Cortex of kidney (tissue), 1 donor: ENCODE measurements at places on chromosomes 12 and 14.

DNA sequence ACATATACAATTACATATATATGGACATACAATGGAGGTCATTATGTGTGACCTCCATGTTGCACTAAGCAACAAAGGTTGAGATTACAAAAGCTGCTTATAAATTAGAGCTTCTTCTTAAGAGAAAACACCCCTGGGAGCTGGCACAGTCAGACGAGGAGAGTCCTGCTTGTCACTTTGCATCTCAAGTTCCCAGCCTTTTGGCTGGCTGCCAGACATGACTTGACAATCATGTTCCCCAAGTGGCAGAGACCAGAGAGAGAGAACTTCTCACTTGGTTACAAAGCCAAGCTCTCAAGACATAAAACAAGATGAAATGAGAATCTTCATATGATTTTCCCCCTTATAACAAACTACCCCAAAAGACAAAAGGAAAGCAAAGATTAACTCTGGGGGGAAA, 8.5 kb upstream of the SYNJ2BP start:
- no peak for DNase-seq

GRCh38 chr12:108091679-108092051, 37.4 kb upstream of the WSCD2 start:
- DNase-seq: no peak

- no peak for DNase-seq
These were observed 1.9 kb upstream of the ITGB7 start for GRCh38 chr12:53208877-53209463.

GRCh38 chr12:94954948-94955592, 48.4 kb downstream of the NDUFA12 start:
- no peak for DNase-seq

DNA sequence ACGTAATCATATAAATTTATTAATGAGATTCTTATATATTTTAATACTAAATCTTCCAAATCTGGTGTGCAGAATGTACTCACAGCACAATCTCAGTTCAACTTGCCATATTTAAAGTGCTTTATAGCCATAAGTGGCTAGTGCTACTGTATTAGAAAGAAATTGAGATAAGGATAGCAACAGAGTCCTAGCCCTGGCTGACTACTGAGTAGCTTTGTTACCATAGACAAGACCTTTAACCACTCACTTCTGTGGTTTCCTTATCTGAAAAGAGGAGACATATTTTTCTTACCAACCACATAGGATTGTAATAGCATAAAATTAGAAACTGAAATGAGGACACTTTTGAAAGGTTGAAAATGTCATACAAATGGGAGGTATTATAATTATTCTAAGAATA, 2.0 kb upstream of the CHURC1 start:
- no peak for DNase-seq

DNA sequence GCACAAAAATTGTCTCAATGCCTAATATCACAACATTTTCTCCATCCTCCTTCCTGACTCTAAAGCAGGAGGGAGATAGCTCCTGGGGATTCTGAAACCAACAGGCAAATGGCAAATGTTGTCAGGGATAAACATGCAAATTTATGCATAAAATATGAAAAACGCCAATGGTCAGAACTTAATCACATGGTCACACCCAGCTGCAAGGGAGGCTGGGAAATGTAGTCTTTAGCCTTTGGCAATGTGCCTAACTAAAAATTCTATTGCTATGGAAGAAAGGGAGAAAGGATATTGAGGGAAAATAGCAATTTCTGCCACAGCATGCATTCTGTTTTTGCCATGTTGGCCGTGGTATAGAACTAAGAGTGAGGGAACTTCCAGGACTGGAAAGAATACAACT, 11.7 kb upstream of the OASL start:
- DNase-seq: no peak

- no peak for DNase-seq
These were observed 4.0 kb downstream of the BTG1 start for GRCh38 chr12:92141591-92142121.

DNA sequence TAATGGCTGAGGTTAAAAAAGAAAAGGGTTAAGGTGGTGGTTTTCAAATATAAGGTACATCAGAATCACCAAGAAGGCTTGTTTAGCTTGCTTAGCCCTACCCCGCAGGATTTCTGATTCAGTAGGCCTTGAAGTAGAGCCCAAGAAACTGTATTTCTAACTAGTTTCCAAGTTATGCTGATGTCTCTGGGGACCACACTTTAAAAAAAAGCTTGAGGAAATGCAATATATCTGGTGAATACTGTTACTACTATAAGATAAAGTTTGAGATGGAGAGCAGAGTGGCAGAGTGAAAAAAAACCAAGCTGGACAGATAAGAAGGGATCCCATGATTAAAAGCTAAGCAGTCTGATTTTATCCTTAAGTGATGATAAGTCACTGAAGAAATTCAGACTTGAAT, 18.3 kb upstream of the GXYLT1 start:
- DNase-seq: no peak

- DNase-seq: no peak
These were observed 68.7 kb downstream of the DICER1 start for GRCh38 chr14:95088665-95089064.

DNA sequence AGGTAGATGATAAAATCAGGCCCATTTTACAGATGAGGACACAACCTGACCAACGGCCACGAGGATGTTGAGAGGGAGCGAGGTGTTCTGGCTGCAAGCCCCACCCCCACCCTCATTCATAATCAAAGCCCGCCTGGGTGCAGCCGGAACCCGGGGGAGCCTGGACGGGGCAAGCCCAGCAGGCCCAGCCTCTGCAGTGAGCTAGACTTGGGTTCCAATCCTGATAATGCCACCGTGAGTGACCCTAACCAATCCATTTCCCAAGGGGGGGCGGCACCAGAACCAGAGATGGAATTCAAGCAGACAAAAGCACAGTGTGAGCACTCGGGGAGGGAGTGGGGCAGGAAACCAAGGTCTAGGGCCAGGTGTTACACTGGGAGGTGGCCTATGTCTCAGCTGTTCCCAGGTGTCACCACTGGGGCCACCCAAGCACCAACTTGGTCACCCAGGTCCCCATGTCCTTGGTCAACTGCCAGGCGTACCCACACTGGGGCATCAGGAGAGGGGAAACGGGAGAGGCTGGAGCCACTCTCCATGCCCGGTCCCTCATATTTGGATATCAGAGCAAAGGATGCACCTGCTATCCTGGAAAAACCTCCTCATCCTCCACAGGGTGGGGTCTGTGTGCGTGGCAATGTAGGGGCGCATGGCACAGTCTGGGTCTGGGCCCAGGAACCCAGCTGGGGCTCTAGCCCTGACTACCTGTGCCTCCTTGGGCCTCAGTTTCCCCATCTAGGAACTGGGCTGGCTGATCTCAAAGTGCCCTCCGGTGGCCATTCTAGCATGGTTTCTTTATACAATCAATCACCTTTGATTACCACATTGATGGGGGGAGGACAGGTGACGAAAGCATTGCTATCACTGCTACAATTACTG, 58.4 kb downstream of the FAM222A start:
- DNase-seq: no peak

- DNase-seq: no peak
These were observed 6.8 kb upstream of the NR4A1 start for GRCh38 chr12:52044292-52044983.

DNA sequence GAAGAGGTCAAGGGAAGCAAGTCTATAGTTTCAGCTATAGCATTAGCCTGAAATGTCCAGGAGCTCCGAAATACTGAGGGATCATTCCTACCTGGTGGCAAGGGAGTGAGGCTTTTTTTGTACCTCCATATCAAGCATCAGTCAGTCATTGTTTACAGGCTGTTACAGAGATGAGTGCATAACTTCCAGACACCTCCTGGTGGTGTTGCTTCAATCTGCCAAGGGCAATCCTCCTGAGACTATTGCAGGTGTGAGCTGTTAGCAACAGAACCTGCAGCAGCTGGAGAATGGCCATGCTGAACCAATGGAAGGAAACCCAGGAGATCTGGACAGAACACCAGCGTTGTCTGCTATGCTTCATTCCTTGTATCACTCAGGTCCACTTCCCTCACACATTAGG, 80.0 kb upstream of the SLC8A3 start:
- no peak for DNase-seq

GRCh38 chr12:19045426-19045825, 84.1 kb upstream of the PLEKHA5 start:
- DNase-seq: no peak

- DNase-seq: no peak
These were observed 596.1 kb downstream of the ETNK1 start for GRCh38 chr12:23221066-23221465.

DNA sequence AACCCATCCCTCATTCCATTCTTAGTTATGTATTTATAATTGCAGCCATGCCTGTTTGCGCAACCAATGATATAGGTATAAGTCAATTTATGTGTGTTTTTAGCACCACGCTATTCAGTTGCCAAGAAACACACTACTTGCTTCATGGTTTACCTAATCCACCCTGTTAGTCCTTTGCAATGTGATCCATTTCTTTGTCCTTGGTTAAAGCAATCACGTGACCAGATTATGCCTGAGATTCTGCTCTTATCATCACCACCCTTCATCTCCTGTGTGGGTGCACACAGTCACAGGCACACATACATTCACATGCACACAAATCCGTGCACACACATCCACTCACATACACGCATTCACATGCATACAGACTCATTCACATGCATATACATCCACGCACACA, 52.3 kb upstream of the KCNA5 start:
- DNase-seq: no peak

- DNase-seq: no peak
These were observed 194.7 kb downstream of the BCL11B start for GRCh38 chr14:99077076-99077843.

GRCh38 chr12:2588345-2588744, 206.4 kb upstream of the FKBP4 start:
- DNase-seq: no peak

- DNase-seq: no peak
These were observed 193.9 kb downstream of the C12orf42 start for GRCh38 chr12:103301642-103302591.

- no peak for DNase-seq
These were observed 125.5 kb upstream of the FAR2 start for GRCh38 chr12:29023436-29024076.

DNA sequence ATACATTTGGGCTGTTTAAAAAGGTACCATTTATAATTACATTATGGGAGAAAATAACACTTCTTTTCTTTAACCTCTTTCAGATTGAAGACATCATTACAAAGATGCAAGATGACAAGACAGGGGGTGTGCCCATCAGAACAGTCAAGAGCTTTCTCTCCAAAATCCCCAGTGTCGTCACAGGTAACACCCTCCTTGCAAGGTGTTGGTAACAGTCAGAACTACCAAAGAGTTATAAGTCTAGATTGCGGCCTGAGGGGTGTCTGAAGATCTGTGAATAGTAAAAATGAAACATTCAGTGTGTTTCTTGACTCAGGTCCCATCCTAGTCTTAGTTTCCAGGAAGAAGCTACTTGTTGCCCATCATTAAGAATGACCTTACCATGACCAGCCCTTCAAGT, 419.8 kb downstream of the RGS6 start:
- no peak for DNase-seq

- DNase-seq: no peak
These were observed 128.6 kb upstream of the HIF1A start for GRCh38 chr14:61566537-61567225.

DNA sequence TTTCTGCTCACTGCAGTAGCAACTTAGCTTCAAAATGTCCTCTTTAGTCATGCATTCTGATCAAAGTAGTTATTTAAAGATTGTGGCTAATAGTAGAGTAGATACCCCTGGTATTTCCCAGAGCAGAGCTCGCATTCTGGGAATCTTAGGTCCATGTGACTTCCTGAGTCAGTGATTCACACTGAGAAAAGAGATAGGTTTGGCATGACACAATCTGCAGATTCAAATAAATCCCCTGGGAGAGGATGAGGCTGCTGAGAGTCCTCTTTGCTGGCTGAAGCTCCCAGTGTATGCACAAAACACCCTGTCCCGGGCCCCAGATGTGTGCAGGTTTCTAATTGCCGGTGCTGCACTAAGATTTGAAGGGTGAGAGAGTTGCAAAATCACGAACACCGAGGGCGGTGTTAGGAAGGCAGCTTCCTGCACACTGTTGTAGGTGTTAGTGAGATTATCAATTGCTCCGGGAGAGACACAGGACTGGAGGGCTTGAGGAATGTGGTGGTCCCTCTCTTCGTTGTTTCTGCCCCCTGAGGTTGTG, 233.2 kb downstream of the NRXN3 start:
- DNase-seq: no peak

DNA sequence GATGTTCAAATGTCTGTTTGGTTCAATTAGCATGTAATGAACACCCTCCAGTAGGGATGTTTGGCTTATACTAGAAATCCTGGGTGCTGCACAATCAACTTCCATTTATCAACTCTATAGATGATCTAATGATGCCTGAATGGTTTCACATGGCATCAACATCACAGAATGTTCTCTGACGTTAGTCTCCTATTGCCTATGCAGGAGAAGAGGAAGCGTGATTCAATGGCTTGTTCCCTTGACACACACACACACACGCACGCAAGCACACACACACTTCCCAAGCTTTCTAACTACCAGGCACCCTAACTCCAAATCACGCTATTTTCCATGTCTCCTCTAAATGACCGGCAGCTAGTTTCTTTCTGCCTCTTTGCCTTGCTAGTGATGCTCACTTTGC, 49.3 kb downstream of the PKP2 start:
- DNase-seq: no peak

- no peak for DNase-seq
These were observed 107.5 kb downstream of the KITLG start for GRCh38 chr12:88472775-88473174.

GRCh38 chr14:103055695-103056094, 1.7 kb downstream of the CDC42BPB start:
- DNase-seq: no peak

DNA sequence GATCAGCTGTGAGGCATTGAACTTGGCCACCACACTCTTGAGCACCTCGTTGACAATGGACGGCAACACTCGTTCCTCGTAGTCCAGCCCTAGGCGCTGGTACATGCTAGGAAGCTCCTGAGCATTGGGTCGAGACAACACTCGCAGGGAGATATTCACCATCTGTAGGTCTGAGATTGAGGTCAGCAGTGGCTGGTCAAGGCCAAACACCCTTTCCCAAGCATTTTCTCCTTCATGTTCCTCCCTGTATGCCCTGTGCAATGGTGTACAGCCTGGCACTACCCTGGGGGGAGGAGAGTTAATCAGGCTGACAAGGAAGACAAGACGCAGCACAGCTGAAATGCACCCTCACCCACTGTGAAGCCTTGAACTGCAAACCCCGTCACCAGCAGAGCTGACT, 2.0 kb downstream of the PHB2 start:
- no peak for DNase-seq

- DNase-seq: no peak
These were observed 4.2 kb upstream of the VSX2 start for GRCh38 chr14:74235017-74235416.

DNA sequence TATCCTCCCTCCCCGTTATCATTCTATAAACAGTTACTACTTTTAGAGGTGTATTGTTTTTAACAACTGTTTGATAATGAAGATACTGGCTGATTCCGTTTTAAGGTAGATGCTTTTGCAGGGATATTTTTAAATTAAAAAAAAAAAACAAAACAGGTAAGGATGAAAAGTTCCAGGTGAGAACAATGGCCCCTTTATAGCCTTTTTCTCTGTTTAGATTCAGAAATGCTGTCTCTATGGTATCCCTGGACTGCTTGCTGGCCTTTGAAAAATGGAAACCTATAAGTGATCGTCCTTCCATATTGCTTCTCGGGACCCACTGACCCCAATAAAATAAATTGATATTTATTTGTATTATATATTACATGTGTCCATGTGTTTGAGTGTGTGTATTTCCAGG, 23.2 kb upstream of the ANO6 start:
- no peak for DNase-seq
